GM13977 (cell line): ENCODE measurements at places on chromosomes 7 and 10.
A peak's percentile ranks its signal among the peaks of the same experiment; 100 is the strongest.

GRCh38 chr10:18582803-18583202, 68.6 kb downstream of the NSUN6 start:
- DNase-seq: no peak

GRCh38 chr10:97182288-97182990, 3.3 kb downstream of the SLIT1 start:
- no peak for DNase-seq

DNA sequence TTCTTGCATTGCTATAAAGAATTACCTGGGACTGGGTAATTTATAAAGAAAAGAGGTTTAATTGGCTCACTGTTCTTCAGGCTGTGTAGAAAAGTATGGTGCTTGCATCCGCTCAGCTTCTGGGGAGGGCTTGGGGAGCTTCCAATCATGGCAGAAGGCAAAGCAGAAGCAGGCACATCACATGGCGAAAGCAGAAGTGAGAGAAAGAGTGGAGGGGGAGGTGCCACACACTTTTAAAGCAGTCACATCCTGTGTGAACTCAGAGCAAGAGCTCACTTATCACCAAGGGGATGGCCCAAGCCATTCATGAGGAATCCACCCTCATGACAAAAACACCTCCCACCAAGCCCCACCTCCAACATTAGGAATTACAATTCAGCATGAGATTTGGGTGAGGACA, 303.5 kb downstream of the OTUD1 start:
- no peak for DNase-seq

DNA sequence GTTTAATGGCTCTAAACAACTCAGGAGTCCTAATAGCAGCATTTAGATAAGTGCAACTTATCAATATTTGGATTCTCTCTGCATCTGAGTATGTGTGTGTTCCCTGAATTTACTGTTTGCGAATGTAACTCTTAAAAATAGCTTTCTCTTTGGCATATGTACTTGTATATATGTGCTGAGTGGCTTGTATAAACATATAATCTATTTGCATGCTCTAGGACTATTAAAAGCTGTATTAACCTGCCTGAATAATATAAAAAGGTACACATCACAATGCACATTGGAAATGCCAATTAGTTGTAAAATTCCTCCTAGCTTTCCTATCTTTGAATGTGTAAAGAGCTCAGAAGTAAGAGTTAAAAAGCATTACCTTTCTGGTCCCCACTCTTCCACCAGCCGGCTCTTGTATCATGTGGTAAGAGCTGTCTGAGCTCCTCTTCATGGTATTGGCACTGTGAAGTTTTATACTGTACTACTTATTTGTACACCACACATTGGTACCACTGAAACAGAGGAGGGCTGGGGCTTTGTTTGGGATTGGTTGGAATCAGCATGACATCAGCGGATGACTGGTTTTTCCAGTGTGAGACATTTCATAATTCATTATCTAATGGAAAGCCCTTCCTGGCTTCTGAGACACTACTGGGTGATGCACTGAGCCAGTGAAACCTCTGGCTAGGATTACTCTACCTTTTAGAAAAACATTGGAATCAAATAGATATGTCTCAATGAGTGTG, at the start of gene INHBA:
Gene INHBA, minus strand, starts transcription at position 456 of the 737 bp plus-strand sequence. CDS start 2,716 bp downstream, outside the sequence.
- no peak for DNase-seq

DNA sequence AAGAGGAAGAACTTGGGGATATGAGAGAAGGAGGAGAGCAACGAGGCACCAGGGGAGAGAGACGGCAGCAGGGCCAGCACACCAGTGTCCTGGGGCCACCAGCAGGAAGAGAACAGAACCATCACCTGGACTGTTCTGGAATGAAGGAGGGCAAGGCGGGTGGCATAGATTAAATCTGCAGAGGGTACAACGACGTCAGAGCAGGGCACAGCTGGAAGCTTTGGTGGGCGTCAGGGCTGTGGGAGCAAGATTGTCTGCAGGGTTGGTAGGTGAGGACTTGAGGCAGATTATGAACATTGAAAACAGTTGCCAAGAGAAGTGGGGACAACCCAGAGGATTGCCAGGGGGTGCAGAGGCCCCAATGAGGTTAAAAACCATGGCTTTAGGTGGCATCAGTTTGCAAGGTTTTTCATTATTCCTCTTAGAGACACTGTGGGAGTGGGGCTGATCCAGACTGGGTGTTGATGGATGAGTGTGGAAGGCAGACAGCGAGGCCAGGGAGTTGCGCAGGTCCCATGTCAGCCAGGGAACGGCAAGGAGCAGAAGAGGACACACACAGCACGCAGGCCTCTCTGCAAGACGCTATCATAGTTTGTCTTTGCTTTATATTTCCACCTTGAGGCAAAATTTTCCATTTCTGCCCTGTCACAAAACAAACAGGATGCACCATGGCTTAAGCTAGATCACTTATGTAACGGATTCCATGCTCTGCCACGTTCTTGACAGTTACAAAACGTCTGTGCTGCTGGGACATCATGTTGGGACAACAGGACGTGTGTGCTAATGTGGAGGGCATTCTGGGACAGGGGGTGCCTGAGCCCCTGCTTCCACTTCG, 52.5 kb upstream of the LEP start:
- no peak for DNase-seq

DNA sequence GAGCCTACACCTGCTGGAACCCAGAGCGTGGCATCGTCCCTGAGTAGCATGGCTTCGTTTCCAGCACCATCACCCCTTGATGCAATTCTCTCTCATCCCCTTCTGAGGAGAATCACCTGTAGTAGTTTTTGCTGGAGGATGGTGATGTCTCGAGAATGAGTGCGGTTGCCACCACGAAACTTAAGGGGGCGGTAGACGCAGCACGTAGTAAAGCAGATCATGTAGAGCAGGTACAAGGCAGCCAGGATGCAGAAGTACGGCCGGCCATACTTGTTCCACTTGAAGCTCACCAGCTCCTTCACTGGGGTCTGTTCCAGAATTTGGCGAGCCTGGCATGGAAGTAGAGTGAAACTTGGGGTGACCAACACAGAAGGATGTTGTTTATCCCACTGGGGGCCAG, 8.1 kb downstream of the TRPV5 start:
- no peak for DNase-seq

DNA sequence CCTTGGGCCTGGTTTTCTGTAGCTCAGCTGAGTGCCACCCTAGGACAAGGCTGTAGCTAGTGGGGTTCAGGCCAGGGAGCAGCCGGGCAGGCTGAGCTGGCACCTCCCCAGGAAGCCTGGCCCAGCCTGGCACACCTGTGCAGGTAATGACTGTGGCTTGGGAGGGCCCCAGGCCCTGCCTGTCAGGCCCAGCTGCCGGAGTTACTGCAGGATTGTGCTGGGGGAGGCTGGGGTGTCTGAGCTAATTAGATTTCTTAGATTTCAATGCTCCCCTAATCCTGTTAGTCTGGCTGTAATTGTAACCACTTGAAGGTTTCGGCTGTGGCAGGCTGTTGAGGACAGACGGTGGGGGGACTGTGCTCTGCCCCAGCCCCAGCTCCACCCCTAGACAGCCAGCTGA, 6.0 kb downstream of the ZMIZ1 start:
- no peak for DNase-seq

GRCh38 chr7:80134536-80135308, at the start of gene GNAI1:
Gene GNAI1 (plus strand): TSS chr7:80134831. CDS start chr7:80135161, 330 bp downstream.
- peak; percentile 35 for DNase-seq

GRCh38 chr10:33363106-33363505, 28.6 kb upstream of the NRP1 start:
- DNase-seq: no peak

DNA sequence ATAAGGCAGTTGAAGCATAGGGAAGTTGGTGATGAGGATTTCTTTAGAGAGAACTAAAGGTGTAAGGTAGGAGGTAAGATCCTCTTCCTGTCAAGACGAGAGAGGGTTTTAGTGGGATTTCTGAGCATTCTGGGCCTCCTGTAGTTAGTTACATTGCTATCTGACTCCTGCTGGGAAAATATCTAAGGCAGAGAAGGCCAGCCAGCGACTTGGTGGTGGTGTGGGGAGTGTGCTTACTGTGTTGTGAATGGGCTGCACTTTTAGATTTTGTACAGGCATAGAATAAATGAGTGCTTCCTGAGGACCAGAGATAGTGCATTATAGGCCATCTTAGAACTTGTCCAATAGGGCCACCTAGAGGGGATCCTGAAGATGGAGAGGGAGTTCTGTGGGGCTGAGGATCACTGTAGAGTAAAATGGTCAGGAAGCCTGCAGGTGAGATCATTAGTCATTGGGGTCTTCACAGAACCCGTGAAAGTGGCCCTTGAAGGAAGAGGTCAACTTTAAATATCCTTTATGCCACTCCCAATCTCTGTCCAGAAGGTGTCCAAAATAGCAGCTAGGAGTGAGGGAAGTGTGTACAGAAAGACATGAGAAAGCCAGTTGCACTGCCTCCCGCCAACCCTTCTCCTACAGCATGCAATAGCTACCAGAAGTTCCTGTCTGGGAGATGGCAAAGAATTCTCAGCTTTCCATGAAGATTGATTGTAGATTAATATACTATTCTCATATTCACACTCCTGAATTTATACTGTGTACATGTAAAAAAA, 266.6 kb downstream of the POLR1F start:
- DNase-seq: peak; percentile 10

- no peak for DNase-seq
Measured at GRCh38 chr10:77159538-77160110, 478.0 kb downstream of the KCNMA1 start.

DNA sequence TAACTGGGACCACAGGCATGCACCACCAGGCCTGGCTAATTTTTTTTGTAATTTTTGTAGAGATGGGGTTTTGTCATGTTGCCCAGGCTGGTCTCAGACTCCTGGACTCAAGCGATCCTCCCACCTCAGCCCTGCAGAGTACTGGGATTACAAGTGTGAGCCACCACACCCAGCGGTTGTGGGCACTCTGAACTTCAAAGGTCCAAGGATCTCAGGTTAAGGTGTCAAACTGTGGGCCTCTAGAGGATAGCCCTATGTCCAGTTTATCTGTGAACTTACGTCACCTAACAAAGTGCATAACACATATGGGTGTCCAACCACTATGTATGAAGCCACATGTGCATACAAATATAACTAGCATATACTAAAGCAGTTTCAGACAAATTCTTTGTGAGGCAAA, 3.2 kb upstream of the IL2RA start:
- no peak for DNase-seq

DNA sequence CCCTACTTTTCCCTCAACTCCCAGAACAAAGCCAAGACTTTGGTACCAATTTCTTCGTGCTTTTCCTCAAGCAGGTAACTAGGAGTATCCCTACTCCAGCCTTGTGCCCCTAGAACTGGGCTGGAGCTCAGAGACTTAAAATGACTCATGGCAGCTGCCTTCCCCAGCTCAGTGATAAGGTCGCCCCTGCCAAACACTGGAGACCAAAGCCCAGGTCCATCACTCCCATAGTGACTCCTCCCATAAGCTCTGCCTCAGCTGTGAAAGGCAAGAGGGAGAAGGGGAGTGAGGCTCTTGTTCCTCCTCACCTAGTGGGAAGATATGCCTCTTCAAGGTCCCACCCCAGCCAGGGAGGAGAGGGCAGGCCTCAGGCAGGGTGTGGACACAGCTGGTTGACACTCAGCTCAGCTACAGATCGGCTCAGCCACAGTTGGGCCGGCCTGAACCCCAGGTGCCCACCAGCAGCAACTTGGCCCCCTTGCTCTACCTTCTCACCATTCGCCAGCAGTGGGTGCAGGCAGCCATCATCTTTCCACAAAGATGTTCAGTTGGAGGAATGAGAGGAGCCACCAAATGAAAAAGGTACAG, 13.8 kb upstream of the CYREN start:
- DNase-seq: no peak

DNA sequence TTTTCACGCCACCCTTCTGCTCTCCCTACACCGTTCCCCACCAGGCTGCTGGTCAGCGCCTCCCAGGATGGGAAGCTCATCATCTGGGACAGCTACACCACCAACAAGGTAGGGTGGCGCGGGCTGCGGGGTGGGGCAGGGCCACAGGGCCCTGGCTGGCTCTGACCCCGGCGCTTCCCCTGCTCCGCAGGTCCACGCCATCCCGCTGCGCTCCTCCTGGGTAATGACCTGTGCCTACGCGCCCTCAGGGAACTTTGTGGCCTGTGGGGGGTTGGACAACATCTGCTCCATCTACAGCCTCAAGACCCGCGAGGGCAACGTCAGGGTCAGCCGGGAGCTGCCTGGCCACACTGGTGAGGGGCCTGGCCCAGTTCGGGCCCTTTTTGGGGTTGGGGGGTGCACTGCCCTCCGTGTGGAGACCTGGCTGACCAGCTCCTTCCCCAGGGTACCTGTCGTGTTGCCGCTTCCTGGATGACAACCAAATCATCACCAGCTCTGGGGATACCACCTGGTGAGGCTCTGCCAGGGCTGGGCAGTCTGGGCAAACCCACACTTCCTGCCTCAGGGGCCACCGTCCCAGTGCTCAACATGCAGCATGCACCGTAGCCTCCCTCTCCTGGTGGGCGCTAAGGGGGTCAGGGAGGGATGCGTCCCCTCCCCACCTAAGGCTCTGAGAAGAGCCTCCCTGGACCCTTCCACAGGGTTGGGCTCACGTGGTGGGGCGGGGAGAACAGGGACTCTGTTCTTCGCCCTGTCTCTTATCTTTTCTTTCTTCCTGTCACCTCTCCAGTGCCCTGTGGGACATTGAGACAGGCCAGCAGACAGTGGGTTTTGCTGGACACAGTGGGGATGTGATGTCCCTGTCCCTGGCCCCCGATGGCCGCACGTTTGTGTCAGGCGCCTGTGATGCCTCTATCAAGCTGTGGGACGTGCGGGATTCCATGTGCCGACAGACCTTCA, 4.0 kb downstream of the GNB2 start:
- peak; percentile 21 for DNase-seq

DNA sequence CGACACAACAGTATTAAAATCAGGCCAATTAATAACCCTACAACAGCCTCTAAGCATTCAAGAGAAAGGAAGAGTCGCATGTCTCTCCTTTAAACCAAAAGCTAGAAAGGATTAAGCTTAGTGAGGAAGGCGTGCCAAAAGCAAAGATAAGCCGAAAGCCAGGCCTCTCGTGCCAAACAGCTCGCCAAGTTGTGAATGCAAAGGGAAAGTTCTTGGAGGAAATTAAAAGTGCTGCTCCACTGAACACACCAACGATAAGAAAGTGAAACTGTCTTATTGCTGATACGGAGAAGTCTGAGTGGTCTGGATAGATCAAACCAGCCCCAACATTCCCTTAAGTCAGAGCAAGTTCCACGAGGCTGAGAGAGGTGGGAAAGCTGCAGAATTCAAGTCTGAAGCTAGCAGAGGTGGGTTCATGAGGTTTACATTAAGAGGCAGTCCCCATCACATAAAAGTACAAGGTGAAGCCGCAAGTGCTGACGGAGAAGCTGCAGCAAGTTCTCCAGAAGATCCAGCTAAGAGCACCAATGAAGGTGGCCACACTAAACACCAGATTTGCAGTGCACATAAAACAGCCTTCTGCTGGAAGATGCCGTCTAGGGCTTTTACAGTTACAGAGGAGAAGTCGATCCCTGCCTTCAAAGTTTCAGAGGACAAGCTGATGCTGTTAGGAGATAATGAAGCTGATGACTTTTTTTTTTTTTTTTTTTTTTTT, 194.8 kb downstream of the MAD1L1 start:
- no peak for DNase-seq

DNA sequence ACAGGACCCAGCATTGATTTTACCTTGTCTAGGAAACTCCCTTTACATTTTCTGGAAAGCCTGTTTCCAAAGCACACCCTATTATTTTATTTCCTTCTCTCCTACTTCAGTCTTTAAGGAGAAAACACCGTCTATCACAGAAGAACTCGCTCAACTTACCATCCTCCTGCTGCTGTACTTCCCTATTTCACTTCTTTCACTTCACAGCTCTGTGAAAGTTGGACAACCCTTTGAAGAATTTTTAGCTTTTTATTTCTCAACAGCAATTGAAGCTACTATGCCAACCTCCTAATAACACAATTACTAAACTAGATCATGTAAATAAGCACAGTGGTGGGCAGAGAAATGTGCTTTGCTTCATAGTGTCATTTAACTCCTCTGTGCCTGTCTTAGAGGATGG, 166.5 kb downstream of the TFEC start:
- DNase-seq: no peak

- peak; percentile 26 for DNase-seq
Measured at GRCh38 chr10:86967481-86967941, 771 bp upstream of the ADIRF start.
